GM03348 (cell line): ENCODE measurements at places on chromosomes 16 and 17.

- no peak for DNase-seq
Measured at GRCh38 chr16:62974424-62974823, 938.2 kb upstream of the CDH8 start.

GRCh38 chr17:16442594-16443510, 27.5 kb downstream of the TRPV2 start:
- no peak for DNase-seq

- no peak for DNase-seq
Measured at GRCh38 chr16:71672125-71672524, 46.1 kb downstream of the MARVELD3 start.

- DNase-seq = no peak
Measured at GRCh38 chr16:66475232-66475631, 48.1 kb downstream of the BEAN1 start.

DNA sequence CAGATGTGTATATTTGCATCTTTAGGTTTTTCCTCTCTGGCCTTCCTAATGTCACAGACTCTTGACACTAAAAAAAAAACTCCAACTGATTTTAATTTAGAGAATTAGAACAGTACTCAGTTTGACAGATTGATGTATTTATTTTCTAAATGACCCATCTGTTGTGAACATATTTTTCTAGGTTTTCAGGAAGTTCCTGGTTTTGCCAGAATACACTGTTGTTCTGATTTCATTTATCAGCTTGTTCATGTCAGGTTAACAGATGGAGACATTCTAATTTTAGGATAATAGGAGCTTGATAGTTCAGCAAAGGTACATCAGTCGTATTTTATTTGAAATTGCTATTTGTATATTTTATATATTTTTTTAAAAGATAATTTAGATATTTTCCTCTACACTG, 133.4 kb downstream of the TANC2 start:
- DNase-seq = no peak

GRCh38 chr17:60664022-60664421, 13.6 kb upstream of the BCAS3 start:
- DNase-seq = peak; percentile 62

- no peak for DNase-seq
Measured at GRCh38 chr17:31489295-31490018, 98.0 kb downstream of the RAB11FIP4 start.

DNA sequence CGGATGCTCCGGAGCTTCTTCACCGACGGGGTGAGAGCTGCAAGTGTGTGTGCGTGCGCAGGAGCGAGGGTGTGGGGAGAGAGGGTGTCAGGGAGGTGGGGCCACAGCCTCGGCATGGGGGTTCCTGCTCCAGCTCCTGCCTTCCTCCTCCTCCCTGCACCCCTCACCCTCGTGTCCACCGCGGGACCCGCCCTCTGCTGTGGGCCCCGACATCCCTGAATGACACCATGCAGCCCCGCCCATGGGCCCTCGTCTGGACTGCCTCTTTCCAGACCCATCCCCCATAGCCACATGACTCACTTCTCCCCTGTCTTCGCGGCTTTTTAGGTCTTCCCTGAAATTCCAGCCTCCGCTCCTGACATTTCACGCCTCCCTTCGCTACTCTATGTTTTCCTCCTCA, 41.6 kb downstream of the ARHGAP23 start:
- DNase-seq = peak; percentile 70

DNA sequence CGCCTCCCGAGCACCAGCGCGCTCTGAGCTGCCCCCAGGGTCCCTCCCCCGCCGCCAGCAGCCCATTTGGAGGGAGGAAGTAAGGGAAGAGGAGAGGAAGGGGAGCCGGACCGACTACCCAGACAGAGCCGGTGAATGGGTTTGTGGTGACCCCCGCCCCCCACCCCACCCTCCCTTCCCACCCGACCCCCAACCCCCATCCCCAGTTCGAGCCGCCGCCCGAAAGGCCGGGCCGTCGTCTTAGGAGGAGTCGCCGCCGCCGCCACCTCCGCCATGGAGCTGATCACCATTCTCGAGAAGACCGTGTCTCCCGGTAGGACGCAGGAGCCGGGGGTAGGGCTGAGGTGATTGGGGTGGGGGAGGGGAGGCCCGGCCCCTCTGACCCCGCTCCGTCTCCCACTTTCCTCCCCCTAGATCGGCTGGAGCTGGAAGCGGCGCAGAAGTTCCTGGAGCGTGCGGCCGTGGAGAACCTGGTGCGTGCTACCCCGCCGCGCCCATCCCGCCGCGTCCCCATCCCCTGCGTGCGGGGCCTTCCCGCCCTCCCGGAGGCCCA, 329 bp downstream of the KPNB1 start:
- DNase-seq = no peak

DNA sequence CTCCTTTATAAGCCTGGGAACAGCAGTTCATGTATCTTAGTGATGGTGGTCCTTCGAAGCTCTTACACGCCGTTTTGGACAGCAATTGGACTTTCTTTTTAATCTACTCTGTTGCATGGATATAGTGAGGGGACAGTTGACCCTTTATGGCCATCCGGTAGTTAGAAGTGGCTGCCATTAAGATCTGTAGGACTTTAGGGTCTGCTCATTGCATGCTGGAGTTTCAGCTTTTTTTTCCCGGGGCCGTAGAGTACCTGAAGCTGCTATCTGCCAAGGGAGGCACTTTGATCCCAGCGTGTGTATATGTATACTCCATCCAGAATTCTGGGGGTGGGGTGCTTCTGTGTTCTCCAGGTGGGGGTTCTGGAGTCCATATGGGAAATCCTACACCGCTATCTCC, 1.2 kb downstream of the CYB5D1 start:
- DNase-seq = no peak

GRCh38 chr16:10539236-10539635, 41.2 kb downstream of the EMP2 start:
- no peak for DNase-seq

- DNase-seq = no peak
Measured at GRCh38 chr17:44268709-44269534, 987 bp upstream of the SLC4A1 start.

- peak; percentile 74 for DNase-seq
Measured at GRCh38 chr17:33725675-33726271, 432.7 kb upstream of the ASIC2 start.

DNA sequence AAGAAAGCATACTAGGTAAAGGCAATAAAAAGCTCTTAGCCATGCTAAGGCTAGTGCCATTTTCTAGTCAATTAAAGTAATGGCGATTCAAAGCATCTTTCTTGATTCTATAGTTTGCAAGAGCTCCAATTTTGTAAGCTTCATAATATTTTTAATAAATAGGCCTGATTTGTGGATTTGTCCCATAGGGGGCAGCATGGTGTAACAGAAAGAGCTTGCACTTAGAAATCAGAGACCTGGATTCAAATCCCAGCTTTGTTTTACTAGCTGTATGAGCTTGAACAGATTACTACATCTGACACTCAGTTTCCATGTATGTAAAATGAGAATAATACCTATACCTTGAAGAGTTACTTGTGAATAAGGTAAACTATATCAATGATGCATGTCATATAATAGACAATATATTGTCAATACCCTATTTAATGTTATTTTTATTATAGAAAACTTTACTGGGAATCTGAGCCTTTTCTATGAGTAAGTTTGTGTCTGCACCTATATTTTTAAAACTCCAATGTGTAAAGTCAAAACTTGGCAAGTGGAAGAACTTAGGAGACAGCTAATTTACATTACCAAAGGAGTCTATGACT, 93.6 kb upstream of the NOG start:
- no peak for DNase-seq

- peak; percentile 90 for DNase-seq
Measured at GRCh38 chr17:16991349-16992009, 19.6 kb upstream of the TNFRSF13B start.

GRCh38 chr17:47470836-47471235, 60.1 kb upstream of the NPEPPS start:
- no peak for DNase-seq

- no peak for DNase-seq
Measured at GRCh38 chr16:31886227-31886626, 12.6 kb downstream of the ZNF267 start.

- peak; percentile 61 for DNase-seq
Measured at GRCh38 chr17:9273428-9274391, 252.4 kb downstream of the NTN1 start.

- no peak for DNase-seq
Measured at GRCh38 chr16:407253-407652, 5.6 kb downstream of the DECR2 start.

- DNase-seq = no peak
Measured at GRCh38 chr16:66544016-66544757, 5.7 kb downstream of the TK2 start.

- no peak for DNase-seq
Measured at GRCh38 chr16:51655249-51655648, 504.2 kb upstream of the SALL1 start.

- peak; percentile 53 for DNase-seq
Measured at GRCh38 chr17:1197781-1198490, 18.2 kb upstream of the ABR start.

GRCh38 chr16:30948667-30949649, at the start of gene ORAI3:
Gene ORAI3, plus strand, starts transcription at chr16:30949068. Its CDS starts 222 bp downstream, at chr16:30949290.
- peak; percentile 83 for DNase-seq

DNA sequence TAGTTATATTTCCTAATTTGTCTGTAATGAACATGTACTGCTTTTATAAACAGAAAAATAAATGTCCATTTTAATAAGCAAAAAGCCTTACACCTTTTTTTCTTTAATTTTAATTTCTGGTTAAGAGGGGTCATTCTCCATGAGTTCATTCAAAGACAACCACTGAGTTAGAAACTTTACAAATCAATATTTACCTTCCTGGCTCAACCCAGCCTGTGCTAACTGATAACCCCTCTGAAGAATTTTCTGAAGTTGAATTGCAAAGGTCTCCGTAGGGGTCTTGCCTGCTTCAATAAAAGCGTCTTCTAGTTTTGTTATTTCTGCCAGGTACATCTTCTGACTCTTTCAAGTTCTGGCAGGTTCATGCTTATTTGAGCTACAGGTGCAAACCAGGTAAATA, 440.4 kb upstream of the SALL1 start:
- DNase-seq = no peak

GRCh38 chr17:64411999-64412771, 21.5 kb upstream of the PECAM1 start:
- peak; percentile 47 for DNase-seq

DNA sequence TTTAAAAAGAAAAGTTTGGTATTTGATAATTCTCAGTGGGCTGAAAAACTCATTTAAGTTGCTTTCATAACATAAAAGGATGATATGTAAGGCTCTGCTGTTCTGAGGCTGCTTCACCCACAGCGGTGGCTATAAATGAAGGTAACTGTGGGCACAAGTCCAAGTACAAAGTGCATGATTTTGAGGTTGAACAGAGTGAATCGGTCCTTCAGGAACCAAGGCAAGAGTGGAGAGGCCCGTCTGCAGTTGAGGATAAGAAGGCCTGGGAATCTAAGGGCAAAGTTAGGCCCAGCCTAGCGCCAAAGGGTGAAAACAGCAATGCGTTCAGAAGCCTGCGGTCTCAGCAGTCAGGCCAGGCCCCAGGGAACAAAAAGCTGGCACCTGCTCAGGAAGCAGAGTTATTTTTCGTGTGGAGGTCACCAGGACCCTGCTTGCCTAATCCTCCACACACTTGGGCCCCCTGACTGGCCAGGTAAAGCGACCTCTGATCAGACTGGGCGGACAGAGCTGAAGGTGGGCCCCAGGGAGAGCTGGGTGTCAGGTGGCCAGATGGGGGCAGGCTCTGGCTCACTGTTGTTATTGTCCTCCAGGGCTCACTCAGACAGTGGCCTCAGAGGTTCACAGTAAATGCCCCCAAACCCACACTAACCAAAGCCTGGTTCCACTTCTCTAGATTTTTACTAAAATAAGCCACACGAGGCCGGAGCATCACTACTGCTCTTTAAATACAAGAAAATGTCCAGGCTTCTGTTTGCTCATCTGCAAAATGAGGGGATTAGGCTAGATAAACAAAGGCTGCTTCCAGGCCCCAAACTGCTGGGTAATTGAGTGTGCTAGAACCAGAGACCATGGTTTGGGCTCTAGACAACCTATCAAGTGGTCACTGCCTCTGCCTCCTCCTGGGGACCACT, 46.5 kb downstream of the TEX2 start:
- DNase-seq = no peak

DNA sequence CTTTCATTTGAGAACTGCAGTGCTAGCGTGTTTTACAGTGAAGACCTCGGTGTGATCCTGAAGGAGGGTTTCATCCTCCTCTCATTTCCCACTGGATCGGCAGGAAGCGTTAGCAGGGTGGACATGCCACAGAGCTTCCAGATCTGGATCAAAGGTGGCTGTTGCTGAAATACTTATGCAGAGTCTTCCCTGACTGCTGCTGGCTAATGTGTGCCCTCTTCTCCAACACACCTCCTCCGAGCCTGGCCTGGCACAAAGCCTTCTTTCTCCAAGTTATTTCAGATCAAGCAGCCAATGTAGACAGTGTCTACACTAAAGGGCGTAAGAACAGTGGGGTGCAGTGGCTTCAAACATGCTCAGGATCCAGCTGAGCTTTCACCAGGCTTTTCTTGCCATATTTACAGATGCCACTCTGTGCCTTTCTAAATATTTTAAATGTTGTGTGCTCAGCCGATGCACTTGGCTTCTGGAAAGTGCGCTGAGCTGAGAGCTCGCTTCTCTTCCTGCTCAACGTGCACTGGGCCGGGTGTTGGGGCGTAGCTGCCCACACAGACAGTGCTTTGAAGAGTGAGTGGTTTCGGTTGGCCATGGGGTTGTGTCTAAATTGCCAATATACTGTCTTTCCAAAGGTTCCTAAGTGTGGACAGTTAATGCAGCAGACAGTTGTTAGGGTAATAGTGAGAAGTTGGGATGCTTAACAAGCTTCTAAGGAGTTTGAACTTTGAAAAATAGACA, 2.1 kb downstream of the ZNF750 start:
- no peak for DNase-seq

DNA sequence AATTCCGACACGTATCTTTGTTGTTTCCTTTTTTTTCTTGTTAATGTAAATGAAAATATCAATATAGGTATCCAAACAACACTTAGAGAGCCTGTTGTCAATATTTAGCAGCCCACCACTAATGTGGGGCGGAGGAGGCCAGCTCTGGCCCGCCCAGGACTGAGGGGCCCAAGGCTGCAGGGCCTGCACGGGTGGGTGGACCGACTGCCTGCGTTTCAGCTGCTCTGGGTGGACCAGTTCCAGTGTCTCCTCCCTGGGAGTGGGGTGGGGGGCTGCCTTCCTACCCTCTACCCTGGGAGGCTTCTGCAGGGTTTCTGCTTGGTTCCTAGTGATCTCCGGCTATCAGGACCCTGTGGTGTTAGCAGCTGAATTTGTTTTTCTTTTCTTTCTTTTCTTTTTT, 15.9 kb upstream of the ADGRG1 start:
- no peak for DNase-seq

DNA sequence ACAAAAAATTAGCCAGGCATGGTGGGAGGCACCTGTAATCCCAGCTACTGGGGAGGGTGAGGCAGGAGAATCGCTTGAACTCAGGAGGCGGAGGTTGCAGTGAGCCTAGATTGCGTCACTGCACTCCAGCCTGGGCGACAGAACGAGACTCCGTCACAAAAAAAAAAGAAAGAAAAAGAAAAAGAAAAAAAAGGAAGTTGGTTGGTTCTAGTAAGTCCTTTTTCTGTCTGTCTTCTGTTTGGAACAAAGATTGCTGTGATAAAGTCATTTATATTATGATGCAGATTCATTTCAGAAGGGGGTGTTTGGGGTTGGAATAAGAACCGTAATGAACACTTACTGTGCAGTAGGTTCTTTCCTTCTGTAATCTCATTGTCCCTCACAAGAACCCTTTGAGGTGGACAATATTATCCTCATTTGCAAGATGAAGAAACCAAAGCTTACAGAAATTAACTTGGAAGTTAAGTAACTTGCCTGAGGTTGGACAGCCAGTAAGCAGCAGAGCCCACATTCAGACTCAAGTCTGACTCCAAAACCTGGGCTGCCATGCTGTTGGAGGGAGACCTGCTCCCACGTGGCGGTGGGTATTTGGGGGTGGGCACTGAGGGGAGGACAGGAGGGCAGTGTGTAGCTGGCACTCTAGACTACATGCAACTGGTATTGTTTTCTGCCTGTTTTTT, 10.3 kb downstream of the MINK1 start:
- DNase-seq = no peak
